ENCODE measurements at places on chromosomes 7 and 10. TPM values are rescaled to one million over a fixed set of nuclear protein-coding genes. Genes with fewer than 3 reads are reported as not detected.
A peak's percentile ranks its signal among the peaks of the same experiment; 100 is the strongest.

GRCh38 chr10:129690248-129691070 lies 223.4 kb downstream of the MGMT start:
- no peak overlapping the region for H3K27ac ChIP-seq
- no peaks in the 10 kb centered on the region for H3K4me1 ChIP-seq
- DNase-seq = no peak

- no peaks in the 10 kb centered on the region for H3K27me3 ChIP-seq
- DNase-seq = peak; percentile 33
- no peak overlapping the region for H3K4me3 ChIP-seq
- H3K4me1 ChIP-seq = no peaks in the 10 kb centered on the region
Measured at GRCh38 chr7:101562531-101563197, 66.4 kb downstream of the MYL10 start.

The C10orf62 gene
- not detected for total RNA-seq

DNA sequence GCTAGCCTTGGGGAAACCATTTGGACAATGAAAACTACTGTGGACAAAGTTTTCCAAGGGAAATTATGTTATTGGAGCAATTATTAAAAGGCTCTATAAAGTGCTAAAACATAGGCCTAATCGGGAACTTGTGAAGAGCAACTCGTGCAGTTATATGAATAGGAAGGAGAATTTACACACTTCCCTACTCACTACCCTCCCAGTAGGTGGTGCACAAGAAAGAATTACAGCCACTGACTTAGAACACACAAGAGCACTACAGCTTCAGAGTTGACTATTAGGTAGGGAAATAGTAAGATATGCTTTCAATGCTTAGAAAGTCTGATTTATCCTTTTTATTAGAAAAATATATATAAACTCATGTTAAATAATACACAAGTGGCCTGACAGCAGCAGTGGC lies 47.2 kb downstream of the GSAP start:
- no peak overlapping the region for H3K27ac ChIP-seq
- H3K36me3 ChIP-seq = no peaks in the 10 kb centered on the region
- H3K4me3 ChIP-seq = no peak overlapping the region
- H3K27me3 ChIP-seq = no peaks in the 10 kb centered on the region
- DNase-seq = no peak

- no peaks in the 10 kb centered on the region for H3K36me3 ChIP-seq
- H3K27me3 ChIP-seq = no peaks in the 10 kb centered on the region
- H3K4me3 ChIP-seq = no peak overlapping the region
- no peaks in the 10 kb centered on the region for H3K4me1 ChIP-seq
Measured at GRCh38 chr7:5586279-5586962, 162.8 kb upstream of the TNRC18 start.

The NODAL gene
- not detected for total RNA-seq

The SGPL1 gene
- total RNA-seq = 26.0 TPM

DNA sequence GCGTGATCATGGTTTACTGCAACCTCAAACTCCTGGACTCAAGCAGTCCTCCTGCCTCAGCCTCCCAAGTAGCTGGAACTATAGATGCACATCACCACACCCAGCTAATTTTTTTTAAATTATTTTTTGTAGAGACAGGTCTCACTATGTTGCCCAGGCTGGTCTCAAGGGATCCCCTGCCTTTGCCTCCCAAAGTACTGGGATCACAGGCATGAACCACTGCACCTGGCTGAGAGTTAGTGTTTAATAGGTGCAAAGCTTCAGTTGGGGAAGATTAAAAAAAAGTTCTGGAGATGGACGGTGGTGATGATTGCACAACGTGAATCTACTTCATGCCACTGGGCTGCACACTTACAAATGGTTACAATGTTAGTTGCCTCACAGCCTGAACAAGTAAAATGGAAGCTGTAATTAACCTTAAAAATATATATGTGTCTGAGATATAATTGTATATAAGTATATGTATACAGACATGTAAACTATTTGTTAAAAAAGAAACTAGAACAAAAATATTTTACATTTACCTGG lies 106.4 kb upstream of the ZNF438 start:
- H3K27me3 ChIP-seq = no peaks in the 10 kb centered on the region
- no peaks in the 10 kb centered on the region for H3K36me3 ChIP-seq
- H3K4me1 ChIP-seq = peaks cover 14% of the 10 kb centered on the region
- no peak overlapping the region for H3K27ac ChIP-seq

The PLA2G12B gene
- not detected for total RNA-seq

DNA sequence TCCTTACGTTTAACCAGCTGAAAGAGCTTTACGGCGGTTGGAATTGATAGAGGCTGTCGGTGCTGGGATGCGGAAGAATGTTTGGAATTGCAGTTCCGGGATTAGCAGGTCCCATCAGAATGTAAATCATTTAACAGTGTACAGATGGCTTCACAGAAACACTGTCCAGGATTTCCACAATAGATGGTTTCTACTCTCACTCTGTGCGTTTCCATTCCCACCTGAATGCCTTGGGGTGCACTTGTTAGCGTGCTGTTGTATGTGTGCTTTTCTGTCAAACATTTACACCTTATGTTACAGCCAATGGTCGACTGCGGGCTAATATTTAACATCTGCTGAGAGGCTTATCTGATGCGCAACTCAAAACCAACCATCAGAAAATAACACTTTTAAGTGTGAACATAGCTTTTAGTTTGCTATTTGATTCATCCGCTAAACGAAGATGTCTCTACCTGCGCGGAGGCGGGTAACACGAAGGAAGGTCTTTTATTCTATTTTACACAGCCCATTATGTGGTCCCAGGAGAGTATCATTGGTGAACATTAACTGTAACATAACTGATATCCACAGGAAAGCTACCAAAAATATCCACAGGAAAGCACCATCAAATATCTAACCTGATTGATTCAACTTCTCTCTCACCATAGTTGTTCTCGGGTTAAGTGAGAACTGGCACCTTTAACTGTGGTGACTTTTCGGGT lies 179.0 kb downstream of the PRPF18 start:
- H3K4me3 ChIP-seq = no peak overlapping the region
- DNase-seq = no peak

- DNase-seq = no peak
- H3K36me3 ChIP-seq = no peaks in the 10 kb centered on the region
- no peaks in the 10 kb centered on the region for H3K27me3 ChIP-seq
- H3K27ac ChIP-seq = no peak overlapping the region
- H3K4me3 ChIP-seq = no peak overlapping the region
Measured at GRCh38 chr7:83798489-83798888, 149.6 kb upstream of the SEMA3E start.

DNA sequence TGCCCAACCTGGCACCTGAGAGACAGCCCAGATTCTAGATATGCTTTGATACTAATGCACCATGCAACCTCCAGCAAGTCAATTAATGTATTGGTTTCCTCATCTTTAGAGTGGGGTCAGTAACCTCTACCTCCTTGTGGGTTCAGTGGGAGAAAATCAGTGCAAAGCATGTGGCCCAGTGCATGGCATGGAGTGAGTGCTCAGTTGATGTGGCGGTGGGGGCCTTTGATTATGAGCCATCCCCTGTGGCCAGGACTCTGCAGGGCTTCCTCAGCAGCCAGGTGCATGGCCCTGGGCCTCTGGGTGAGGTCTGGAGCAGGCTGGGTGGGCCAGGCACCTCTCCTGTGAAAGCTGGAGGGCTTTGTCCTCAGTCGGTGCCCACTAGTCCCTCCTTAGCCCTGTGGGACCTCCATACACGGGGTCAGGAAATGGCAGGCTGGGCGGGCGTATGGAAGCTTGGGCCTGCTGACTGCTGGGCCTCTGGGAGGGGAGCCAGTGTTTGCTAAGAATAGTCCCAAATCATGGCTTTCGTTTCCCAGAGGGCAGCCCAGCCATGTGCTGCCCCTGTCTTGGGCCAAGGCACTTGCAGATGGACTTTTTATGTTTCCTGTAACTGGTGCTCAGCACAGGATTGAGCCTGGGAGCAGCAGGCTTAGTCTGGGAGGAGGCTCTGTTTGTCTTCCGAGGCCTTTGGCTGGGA lies 3.4 kb downstream of the PALD1 start:
- DNase-seq = no peak
- peak overlapping the region; percentile 90 for H3K27ac ChIP-seq
- peaks cover 16% of the 10 kb centered on the region for H3K36me3 ChIP-seq

- peak overlapping the region; percentile 90 for H3K4me3 ChIP-seq
- peak; percentile 99 for DNase-seq
- no peaks in the 10 kb centered on the region for H3K27me3 ChIP-seq
- peaks cover 98% of the 10 kb centered on the region for H3K4me1 ChIP-seq
- H3K36me3 ChIP-seq = no peaks in the 10 kb centered on the region
Measured at GRCh38 chr10:124539935-124540641, 78.5 kb downstream of the LHPP start.

GRCh38 chr10:69222157-69223027 lies 2.3 kb downstream of the HKDC1 start:
- H3K27ac ChIP-seq = no peak overlapping the region
- H3K4me3 ChIP-seq = no peak overlapping the region
- peak; percentile 84 for DNase-seq
- peaks cover 8% of the 10 kb centered on the region for H3K4me1 ChIP-seq
- no peaks in the 10 kb centered on the region for H3K27me3 ChIP-seq

The GIMAP6 gene
- total RNA-seq = not detected

GRCh38 chr10:9068003-9068402 lies 1013.5 kb downstream of the GATA3 start:
- no peaks in the 10 kb centered on the region for H3K27me3 ChIP-seq
- DNase-seq = no peak
- H3K27ac ChIP-seq = no peak overlapping the region
- H3K36me3 ChIP-seq = no peaks in the 10 kb centered on the region

- DNase-seq = peak; percentile 90
- peaks cover 33% of the 10 kb centered on the region for H3K4me1 ChIP-seq
- no peaks in the 10 kb centered on the region for H3K36me3 ChIP-seq
- no peaks in the 10 kb centered on the region for H3K27me3 ChIP-seq
- H3K4me3 ChIP-seq = no peak overlapping the region
Measured at GRCh38 chr10:79202188-79203013, 133.6 kb downstream of the ZMIZ1 start.

- DNase-seq = no peak
- no peaks in the 10 kb centered on the region for H3K36me3 ChIP-seq
- peaks cover 9% of the 10 kb centered on the region for H3K4me1 ChIP-seq
- no peak overlapping the region for H3K4me3 ChIP-seq
- H3K27me3 ChIP-seq = 0 out of 2 replicates have a peak, but pooled peaks cover 3% of the 10 kb centered on the region
Measured at GRCh38 chr10:71737834-71738197, 18.2 kb upstream of the C10orf105 start.

GRCh38 chr7:7323352-7323751 lies 141.0 kb downstream of the C1GALT1 start:
- H3K4me1 ChIP-seq = peaks cover 7% of the 10 kb centered on the region
- H3K27ac ChIP-seq = no peak overlapping the region
- H3K4me3 ChIP-seq = no peak overlapping the region
- no peak for DNase-seq
- H3K27me3 ChIP-seq = no peaks in the 10 kb centered on the region

The REEP3 gene
- 1.8 TPM for total RNA-seq

GRCh38 chr7:157020514-157021070 lies 10.1 kb upstream of the MNX1 start:
- H3K27ac ChIP-seq = no peak overlapping the region
- H3K36me3 ChIP-seq = no peaks in the 10 kb centered on the region
- H3K4me3 ChIP-seq = no peak overlapping the region

GRCh38 chr7:100065452-100066186 lies 15.9 kb downstream of the ZNF3 start:
- no peaks in the 10 kb centered on the region for H3K27me3 ChIP-seq
- H3K4me3 ChIP-seq = no peak overlapping the region
- H3K36me3 ChIP-seq = peaks cover 27% of the 10 kb centered on the region

- no peak overlapping the region for H3K27ac ChIP-seq
- no peak for DNase-seq
- H3K4me3 ChIP-seq = no peak overlapping the region
- H3K27me3 ChIP-seq = no peaks in the 10 kb centered on the region
- no peaks in the 10 kb centered on the region for H3K36me3 ChIP-seq
Measured at GRCh38 chr10:130016993-130017630, 53.0 kb upstream of the EBF3 start.

The DYNC1I1 gene
- total RNA-seq = 0.40 TPM

- no peak overlapping the region for H3K27ac ChIP-seq
- DNase-seq = peak; percentile 81
- no peaks in the 10 kb centered on the region for H3K27me3 ChIP-seq
Measured at GRCh38 chr10:48363617-48364355, 57.3 kb downstream of the MAPK8 start.

DNA sequence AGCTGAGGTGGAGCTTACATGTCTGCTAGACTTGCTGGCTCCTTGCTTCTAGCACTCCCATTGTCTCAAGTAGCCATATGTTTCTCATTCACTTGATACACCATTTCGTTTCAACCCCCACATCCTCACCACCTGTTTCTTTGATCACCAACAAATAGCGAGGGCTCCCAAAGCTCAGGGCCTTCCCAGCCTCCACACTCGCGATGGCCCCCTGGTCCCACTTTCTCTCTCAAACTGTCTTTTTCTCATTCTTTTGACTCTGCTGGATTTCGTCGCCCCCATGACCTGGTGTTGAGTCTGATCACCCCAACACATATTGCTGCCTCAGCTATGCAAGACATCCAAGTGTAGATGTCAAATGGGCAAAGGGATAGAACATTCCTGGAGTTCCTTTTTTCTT lies 26.0 kb upstream of the SMNDC1 start:
- H3K36me3 ChIP-seq = no peaks in the 10 kb centered on the region
- no peaks in the 10 kb centered on the region for H3K4me1 ChIP-seq
- H3K27ac ChIP-seq = no peak overlapping the region
- H3K27me3 ChIP-seq = no peaks in the 10 kb centered on the region
- no peak for DNase-seq

- no peaks in the 10 kb centered on the region for H3K27me3 ChIP-seq
- no peaks in the 10 kb centered on the region for H3K36me3 ChIP-seq
- no peak overlapping the region for H3K4me3 ChIP-seq
Measured at GRCh38 chr10:13730956-13731355, 144.2 kb downstream of the PRPF18 start.

- DNase-seq = no peak
- H3K4me1 ChIP-seq = no peaks in the 10 kb centered on the region
- H3K36me3 ChIP-seq = no peaks in the 10 kb centered on the region
- H3K4me3 ChIP-seq = no peak overlapping the region
Measured at GRCh38 chr10:125850766-125851731, 27.7 kb downstream of the BCCIP start.

- H3K36me3 ChIP-seq = no peaks in the 10 kb centered on the region
- no peaks in the 10 kb centered on the region for H3K4me1 ChIP-seq
- no peaks in the 10 kb centered on the region for H3K27me3 ChIP-seq
- no peak overlapping the region for H3K4me3 ChIP-seq
Measured at GRCh38 chr10:61754587-61755550, 92.1 kb downstream of the CABCOCO1 start.

DNA sequence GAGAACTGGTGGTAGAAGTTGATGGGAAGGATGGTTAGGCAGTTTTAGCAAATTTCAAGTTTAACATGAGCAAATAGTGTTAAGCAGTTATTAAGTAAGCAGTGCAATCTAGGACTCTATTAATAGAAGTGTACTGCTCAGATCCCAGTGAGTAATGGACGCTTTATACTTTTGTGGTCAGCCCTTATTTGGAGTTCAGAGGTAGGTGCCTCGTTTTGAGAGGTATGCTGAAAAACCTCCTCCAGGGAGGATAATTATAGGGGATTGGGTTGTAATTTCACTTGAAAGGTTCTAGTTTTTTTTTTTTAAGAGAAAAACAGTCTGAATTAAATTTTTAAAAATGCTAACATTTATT lies 33.5 kb upstream of the CCDC7 start:
- no peak overlapping the region for H3K4me3 ChIP-seq
- no peak for DNase-seq
- H3K27ac ChIP-seq = no peak overlapping the region
